Inflammatory macrophage (primary cell): ENCODE measurements at places on chromosomes 6 and 20.

DNA sequence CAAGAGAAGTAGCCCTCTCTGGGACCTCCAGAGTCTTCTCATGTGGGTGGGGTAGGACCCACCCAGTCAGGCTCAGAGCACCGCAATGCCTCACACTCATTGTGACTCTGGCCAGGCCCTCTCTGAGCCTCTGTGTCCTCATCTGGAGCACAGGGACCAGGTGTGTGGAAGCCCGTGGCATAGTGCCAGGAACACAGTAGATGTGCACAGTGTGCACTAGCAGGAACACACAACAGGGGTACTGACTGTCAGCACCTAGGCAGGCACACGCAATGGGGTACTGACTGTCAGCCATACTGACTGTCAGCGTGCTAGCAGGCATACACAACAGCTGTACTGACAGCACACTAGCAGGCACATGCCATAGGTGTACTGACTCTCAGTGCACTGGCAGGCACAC, 2.0 kb upstream of the STMN3 start:
- DNase-seq: no peak

DNA sequence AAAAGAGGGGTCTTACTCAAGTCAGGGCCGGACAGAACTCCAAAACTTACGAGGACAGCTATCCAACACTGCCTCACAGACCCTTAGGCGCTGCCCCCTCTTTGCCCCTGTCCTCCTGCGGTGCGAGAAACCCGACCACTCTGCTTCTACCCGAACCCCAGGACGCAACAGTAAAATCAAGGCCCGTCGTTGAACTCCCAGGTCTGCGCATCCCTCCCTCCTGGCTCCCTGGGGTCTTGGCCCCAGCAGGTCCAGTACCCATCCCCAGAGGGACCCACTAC, 6.4 kb downstream of the OLIG3 start:
- no peak for DNase-seq

DNA sequence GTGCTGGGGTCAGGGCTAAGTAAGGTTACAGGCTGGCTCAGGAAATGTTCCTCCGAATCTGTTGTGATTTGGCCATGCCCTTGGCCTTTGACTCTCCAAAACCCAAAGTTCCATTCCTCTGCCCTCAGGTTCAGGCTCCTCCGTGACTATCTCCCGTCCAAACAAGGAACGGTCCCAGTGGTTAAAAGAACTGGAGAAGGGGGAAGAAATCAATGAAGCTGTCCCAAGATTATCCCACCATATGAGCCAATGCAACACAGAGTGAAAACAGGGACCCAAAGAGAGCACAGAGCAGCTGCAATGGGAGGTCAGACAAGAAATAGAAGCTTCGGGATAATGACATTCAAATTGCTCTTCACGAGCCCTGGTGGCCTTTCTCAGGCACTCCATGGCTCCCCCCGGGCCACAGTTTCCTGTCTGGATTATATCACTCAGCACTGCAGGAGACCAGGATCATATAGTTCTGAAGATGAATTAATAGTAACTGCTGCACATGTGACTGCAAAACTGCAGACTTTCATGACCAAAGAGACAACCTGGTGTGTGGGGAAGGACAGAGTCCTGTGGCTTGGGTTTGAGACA, 211.3 kb downstream of the ZNF217 start:
- no peak for DNase-seq

GRCh38 chr6:1911474-1911873, 301.8 kb downstream of the FOXC1 start:
- DNase-seq: peak; percentile 39

DNA sequence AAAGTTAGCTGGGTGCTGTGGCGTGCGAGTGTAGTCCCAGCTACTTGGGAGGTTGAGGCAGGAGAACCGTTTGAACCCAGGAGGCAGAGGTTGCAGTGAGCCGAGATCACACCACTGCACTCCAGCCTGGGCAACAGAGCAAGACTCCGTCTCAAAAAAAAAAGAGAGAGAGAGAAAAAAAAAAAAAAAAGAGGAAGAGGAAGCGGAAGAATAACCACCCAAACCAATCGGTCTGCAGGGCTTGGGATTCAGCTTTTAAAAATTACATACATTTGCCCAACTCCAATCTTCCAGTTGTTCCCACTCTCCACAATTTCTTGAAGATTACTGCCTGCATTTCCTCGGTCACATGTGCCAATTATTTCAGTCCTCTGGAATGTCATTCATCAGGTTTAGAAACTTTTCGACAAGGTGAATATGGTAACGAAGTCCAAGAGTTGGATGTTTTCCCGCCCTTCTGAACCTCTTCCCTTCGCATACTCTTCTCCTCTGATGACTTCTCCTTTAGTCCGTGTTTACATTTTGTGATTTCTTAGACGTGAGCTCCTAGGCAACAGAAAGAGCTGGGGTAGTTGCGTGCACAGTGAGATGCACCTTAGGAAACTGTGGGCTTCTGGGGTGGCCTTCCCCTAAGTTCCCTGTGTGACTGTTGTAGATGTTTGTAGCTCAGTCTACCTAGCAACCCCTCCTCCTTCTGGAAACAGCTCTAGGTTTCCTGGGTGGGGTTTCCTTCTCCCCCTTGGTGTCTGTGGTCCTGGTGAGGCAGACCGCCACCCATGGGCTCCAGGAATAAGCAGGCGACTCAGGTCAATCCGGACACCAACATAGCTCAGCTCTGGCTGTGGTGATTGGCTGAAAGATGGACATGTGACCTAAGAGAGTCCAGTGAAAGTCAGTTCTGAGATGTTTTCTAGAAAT, 63.0 kb upstream of the NCOA3 start:
- DNase-seq: peak; percentile 61

- DNase-seq: no peak
Observed at GRCh38 chr6:109867970-109868358, 110.1 kb upstream of the GPR6 start.

GRCh38 chr20:3706774-3707507, 5.5 kb downstream of the SIGLEC1 start:
- no peak for DNase-seq

GRCh38 chr6:68087399-68088133, 547.5 kb upstream of the ADGRB3 start:
- DNase-seq: no peak

GRCh38 chr6:146292506-146292905, 251.1 kb upstream of the RAB32 start:
- DNase-seq: no peak

DNA sequence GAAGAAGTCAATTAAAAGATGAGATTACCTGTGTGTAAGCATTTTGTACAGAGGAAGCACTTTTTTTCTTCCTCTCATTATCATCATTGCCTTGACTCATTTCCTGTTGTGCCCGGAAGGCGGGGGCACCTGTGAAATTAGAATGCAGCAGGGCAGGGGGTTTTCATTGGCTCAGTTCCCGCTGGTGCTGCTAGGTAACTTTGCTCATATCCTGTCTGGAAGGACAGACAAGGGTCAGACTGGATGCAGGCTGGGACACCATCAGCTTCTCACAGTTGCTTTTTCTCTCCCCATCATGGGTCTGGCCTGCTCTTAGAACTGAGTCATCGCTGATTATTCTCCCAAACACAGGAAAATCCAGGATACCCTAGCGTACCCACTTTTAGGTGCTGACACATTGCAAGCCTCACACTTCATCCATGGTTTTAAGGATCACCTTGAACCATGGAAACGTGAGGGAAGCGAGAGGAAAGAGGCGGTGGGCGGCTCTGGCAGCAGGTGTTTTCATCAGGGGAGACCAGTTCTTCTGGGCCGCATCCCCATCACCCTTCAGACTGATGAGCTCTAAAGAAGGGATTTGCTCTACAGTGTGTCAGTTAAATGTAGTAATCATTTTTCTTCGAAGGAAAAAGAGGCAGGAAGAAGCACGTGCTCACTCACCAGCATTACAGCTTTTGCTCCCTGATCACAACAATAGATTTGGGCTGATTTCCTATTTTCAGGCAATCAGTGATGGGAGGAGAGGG, 195.7 kb upstream of the SASH1 start:
- DNase-seq: no peak

DNA sequence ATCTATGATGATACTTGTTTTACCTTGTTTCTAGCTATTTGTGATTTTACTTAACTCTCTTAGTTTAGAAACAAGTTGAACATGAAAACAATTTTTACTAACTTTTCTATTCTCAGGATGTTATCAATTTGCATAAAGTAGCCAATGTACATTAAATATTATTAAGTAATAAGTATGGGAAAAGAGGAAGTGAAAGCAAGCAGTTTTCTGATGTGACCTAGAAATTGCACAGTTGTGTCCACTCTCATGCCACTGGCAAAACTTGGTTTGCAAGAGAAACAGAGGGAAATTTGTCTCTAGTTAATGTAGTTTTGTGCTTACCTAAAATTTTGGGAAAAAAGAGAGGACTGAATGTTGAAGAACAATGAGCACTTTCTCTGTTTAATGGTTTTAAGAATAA, 19.2 kb upstream of the TSPYL1 start:
- peak; percentile 83 for DNase-seq

GRCh38 chr6:91330896-91331295, 744.0 kb upstream of the MAP3K7 start:
- DNase-seq: no peak
